Vagina (tissue), 2 donors: ENCODE measurements at places on chromosomes 12 and 14.

GRCh38 chr14:94089479-94089878 lies 8.4 kb downstream of the IFI27L1 start:
- no peak for DNase-seq

DNA sequence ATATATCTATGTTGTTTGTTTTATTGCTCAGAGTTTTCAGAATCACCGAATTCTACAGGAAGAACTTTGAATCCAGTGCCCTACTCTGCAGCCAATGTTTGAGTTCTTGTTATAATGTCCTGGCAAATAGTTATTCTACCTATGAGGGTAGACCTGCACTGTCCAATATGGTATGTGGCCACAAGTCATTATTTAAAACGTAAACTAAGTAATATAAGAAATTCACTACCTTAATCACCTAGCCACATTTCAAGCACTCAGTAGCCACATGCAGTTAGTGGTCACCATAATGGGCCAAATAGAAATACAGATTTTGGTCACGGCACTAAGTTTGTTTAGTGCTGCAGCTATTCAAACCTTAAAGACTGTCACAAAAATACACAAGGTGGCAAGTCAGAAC lies 26.4 kb downstream of the GNPTAB start:
- DNase-seq: no peak

GRCh38 chr12:3204730-3205531 lies 127.8 kb downstream of the TSPAN9 start:
- DNase-seq: no peak

GRCh38 chr14:71452539-71452938 lies 479.7 kb upstream of the RGS6 start:
- no peak for DNase-seq

DNA sequence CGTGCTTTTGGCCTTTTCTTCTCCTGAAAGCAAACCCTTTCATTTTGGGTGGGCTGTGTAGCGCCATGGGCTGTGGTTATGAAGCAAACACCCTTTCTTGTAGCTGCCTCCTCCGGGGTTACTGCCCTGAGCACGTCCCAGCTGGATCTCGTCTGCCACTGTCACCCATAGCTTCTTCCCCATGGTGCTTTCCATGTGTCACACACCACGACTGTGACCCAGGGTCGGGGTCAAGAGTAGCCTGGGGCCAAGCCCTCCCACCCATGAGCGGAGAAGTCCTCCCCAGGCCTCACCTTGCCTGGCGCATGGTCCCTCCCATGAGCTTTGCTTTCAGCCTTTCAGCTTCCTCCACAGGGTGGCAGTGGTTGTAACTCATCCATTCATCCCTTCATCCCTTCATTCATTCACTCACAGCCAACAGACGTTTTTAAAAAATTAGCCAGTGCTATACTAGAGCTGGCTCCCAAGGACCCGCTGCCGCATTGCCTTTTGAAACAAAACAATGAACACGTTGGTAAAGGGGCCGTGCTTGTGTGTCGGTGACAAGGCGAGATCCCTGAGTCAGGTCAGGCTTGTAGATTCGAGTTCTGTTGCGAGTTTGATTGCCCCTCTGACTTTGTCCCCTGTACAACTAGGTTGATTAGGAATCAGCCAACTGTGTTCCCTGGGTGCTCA lies 29.5 kb downstream of the MEG3 start:
- DNase-seq: no peak

GRCh38 chr12:104490850-104491249 lies 34.1 kb downstream of the CHST11 start:
- DNase-seq: no peak

- no peak for DNase-seq
Measured at GRCh38 chr14:93086441-93087055, 29.2 kb downstream of the ITPK1 start.

DNA sequence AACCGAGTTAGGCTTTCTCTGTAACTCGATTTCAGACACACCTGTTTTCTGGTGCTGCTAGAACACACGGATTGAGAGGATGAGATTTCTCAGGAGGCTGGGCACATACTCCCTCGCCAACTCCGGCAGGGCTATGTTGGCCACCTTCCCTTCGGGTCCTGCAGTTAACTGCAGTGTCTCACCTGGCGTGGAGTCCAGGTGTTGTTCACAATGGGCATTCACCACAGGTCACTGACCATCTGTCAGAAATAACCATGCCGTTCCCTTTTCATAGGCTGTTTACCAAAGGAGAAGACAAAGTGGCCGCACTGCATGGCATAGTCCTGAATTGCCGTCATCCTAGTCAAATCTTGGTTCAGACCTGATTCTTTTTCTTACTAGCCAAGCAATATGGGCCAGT lies 5.5 kb upstream of the KCNH3 start:
- DNase-seq: no peak

GRCh38 chr14:63523735-63524426 lies 19.3 kb downstream of the PPP2R5E start:
- no peak for DNase-seq

GRCh38 chr12:49557917-49558215 lies 10.1 kb downstream of the MCRS1 start:
- DNase-seq: no peak

GRCh38 chr12:94265966-94266745 lies 117.8 kb downstream of the PLXNC1 start:
- DNase-seq: no peak

DNA sequence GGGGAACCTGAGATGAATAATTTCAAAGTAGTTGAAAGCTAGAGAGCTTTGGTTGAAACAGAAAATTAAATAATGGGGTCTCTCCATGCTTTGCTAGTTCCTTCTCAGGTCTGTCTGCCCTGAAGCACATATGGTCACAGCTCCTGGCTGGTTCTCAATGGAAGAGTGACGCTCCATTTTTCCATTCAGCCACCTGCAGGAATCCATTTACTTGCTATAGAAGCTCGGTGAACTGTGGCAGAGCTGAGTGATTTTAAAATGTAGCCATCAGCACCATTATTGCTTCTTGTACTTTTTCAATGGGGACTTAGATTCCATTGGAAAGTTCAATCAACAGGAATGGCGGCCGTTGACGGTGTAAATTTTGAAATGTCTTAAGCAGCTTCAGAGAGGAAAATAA lies 525.2 kb downstream of the GLT1D1 start:
- DNase-seq: no peak

DNA sequence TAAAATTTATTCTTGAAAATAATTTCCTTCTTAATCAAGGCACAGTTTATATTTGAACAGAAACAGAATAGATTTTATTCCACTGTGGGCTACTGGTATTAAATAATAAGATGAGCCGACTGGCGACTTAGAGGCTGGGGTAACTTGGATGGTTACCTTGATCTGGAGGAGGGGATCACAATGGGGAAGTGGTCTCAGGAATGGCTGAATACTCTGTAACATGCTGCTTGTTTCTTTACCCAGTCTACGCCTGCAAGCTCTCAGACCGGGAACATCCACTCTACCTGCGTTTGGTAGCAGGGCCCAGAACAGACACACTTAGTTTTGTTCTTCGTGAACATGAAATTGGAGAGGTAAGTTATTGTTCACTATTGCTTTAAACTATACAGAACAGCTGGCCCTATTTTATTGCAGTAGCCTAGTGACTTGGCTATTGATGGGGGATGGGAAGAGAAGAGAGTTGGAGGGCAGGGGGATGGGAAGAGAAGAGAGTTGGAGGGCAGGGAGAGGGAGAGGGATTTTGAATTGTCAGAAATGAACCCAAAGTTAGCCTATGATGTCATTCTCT lies 67.9 kb downstream of the GNS start:
- no peak for DNase-seq

GRCh38 chr12:44019118-44019517 lies 183.2 kb downstream of the TMEM117 start:
- no peak for DNase-seq

GRCh38 chr12:54549774-54550451 lies 512 bp downstream of the PDE1B start:
- DNase-seq: no peak

DNA sequence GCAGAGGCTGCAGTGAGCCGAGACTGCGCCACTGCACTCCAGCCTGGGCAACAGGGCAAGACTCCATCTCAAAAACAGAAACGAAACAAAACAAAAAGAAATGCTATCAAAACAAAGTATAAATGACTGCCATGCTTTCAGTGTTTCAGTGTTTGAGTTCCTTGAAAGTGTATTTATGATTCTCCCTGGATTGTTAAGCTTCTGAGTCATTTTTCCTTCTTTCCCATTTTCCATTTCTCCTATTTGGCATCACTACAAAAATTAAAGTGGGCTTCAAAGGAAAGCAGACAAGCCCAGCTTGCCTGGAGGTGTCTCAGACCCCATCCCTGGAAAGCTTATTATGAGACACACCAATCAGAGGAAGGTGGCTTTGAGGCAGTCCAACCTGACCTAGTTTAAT lies 35.1 kb downstream of the NIN start:
- no peak for DNase-seq

DNA sequence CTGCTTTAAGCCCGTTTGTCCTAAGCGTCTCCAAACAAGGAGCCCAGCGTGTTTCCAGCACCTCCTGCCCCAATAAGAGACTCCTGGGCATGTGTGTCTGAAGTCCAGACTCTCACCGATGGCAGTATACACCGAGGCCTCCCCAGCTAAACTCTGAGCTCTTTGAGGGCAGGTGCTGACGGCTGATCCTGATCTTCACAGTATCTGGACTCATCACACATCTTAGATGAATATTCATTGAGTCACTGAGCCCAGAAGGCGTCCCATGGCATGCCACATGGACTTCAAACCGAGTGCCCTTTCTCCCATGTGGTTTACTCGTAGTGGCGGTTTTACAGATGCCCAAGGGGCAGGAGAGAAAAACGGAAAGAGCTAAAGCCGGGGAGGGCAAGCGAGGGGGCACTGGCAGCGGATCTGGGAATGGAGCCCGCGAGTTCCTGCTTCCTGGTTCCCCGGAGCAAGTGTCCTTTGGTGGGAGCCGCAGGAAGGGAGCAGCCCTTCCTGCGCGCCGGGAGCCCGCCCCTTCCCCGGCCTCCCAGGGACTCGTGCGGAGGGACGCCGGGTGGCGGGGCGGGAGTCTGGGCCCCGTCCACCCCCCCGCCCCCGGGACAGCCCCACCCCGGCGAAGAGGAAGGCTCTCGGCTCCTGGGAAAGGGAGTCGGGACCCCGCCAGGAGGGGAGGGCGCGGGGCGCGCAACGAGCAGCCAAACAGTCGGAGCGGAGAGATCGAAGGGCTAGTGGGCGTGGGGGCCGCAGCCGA lies 585 bp upstream of the TEAD4 start:
- DNase-seq: no peak

GRCh38 chr12:54195737-54196347 lies 7.1 kb upstream of the SMUG1 start:
- DNase-seq: no peak

DNA sequence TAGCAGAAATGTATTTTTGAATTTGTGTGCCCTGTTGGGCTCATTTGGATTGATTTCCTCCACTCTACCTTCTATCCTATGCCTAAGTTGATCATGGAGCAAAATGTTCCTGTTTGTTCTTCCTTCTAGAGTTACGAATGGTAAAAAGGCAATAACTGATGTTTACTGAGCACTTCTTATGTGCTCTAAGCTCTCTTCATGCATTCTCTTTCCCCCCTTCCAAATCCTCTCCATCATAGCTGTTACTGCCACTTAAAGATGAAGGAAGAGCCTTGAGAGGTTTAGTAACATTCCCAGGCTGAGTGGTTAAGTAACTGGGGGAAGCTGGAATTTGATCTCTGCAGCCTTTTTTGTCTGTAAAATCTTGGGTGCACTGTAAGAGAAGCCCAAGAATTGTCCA lies 60.1 kb downstream of the CHST11 start:
- no peak for DNase-seq

- no peak for DNase-seq
Measured at GRCh38 chr14:30020271-30020670, 92.6 kb upstream of the PRKD1 start.

GRCh38 chr12:26114720-26115401 lies 10.0 kb downstream of the BHLHE41 start:
- DNase-seq: no peak

- DNase-seq: no peak
Measured at GRCh38 chr14:24741871-24742270, 107.9 kb upstream of the GZMB start.

DNA sequence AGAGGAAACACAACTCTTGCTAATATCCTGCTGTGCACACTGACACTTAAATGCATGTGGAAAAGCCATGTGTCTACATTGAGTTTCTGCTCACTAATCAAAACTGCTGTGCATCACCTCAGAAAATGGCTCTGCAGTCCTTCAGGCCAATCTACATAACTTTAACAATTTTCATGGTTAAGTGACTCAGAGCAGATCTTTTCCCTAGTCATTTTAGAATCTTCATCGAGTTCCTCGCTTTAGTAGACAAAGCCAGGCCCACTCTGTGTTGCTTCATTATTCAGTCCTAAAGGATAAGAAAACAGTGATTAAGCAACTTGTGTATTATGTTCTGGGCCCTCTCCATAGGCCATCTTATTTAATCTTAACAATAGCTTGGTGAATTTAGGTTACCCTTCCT lies 250.0 kb downstream of the KCNC2 start:
- no peak for DNase-seq

GRCh38 chr12:58051378-58051777 lies 110.0 kb downstream of the ATP23 start:
- DNase-seq: no peak

GRCh38 chr12:54657105-54657607 lies 9.0 kb upstream of the DCD start:
- no peak for DNase-seq

DNA sequence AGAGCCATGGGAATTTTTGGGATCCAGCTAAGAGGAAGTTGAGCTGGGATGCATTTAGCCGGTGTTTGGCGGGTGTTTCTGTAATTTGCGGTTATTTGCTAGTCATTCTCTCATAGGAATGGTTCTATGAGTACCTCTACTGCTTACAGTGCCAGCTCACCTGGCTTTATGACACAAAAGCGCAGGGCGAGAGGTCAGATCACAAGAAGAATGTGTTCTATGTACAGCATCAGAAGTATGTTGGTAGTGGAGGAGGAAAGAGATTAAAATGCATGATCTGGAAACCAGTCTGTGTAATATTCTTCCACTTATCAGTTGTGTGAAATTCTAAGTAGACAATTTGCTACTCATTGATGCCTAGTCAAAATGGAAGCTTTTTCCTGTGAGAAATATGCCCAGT lies 173.3 kb downstream of the ADCK1 start:
- no peak for DNase-seq

GRCh38 chr14:21072031-21072473 lies 1.9 kb downstream of the ARHGEF40 start:
- no peak for DNase-seq

DNA sequence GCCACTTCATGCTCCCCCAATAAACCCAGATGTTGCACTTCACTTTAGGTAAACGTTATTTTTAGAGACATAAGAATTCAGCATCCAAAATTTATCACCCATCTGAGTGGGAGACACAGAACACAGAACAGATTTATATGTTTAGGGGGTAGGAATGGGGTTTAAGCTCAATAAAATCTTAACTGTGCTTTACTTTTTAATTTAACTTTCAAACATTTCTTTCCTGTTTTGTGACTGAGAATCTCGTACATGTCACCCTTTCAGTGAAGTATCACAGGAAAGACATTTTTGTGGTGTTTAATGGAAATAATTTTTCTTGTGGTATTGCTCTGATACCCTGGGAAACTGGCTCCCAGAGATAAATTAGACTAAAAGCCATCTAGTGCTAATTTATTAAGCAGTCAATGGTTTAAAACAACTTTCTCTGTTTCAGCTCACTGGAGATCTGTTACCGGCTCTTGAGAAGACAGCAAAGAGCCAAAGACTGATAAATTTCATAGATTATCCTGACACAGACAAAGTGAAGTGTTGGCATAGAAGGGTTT lies 148.0 kb upstream of the BMP4 start:
- DNase-seq: no peak
